Heart right ventricle (tissue), 16 donors: ENCODE measurements at places on chromosomes 12 and 14. TPM values are rescaled to one million over a fixed set of nuclear protein-coding genes. Genes with fewer than 3 reads are reported as not detected.

DNA sequence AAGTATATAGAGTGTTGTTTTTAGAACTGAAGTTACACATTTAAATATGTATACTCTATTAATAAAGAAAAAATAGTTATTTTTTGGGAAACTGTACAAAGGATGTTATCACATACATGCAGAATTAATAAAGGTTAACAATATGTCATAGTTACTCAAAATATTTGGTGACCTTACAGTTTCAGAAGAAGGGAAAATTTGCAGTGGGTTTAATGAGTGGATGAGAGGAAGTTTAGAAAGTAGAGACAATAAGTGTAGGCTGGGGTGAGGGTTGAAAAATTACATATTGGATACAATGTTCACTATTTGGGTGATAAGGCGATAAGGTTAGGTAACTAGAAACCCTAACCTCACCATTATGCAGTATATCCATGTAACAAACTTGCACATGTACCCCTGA, 13.5 kb downstream of the WNK1 start:
- H3K27me3 ChIP-seq = no peaks in the 10 kb centered on the region
- no peak for DNase-seq
- no peak overlapping the region for H3K27ac ChIP-seq
- no peaks in the 10 kb centered on the region for H3K36me3 ChIP-seq
- H3K4me3 ChIP-seq = no peak overlapping the region

GRCh38 chr14:96268431-96269358, 12.7 kb downstream of the BDKRB1 start:
- no peak overlapping the region for H3K27ac ChIP-seq
- DNase-seq = peak; percentile 19
- no peak overlapping the region for H3K4me3 ChIP-seq
- no peaks in the 10 kb centered on the region for H3K36me3 ChIP-seq
- H3K27me3 ChIP-seq = no peaks in the 10 kb centered on the region

- H3K27me3 ChIP-seq = no peaks in the 10 kb centered on the region
- H3K4me3 ChIP-seq = peak overlapping the region; percentile 82
- no peaks in the 10 kb centered on the region for H3K36me3 ChIP-seq
Measured at GRCh38 chr14:23555533-23555881, 564 bp upstream of the THTPA start.

GRCh38 chr12:120037851-120038250, 48.8 kb downstream of the BICDL1 start:
- no peaks in the 10 kb centered on the region for H3K4me1 ChIP-seq
- H3K36me3 ChIP-seq = no peaks in the 10 kb centered on the region
- peaks cover 5% of the 10 kb centered on the region for H3K27me3 ChIP-seq
- no peak for DNase-seq
- H3K27ac ChIP-seq = no peak overlapping the region
- no peak overlapping the region for H3K4me3 ChIP-seq

The PSMD9 gene
- total RNA-seq = 31.3 TPM

The P3H3 gene
- 14.5 TPM for total RNA-seq

The BBOF1 gene
- total RNA-seq = 3.1 TPM

GRCh38 chr14:23093104-23093503, 1.8 kb downstream of the ACIN1 start:
- no peak overlapping the region for H3K4me3 ChIP-seq
- peaks cover 5% of the 10 kb centered on the region for H3K36me3 ChIP-seq
- DNase-seq = no peak
- peaks cover 44% of the 10 kb centered on the region for H3K4me1 ChIP-seq

The MYRFL gene
- 0.12 TPM for total RNA-seq

The IL26 gene
- total RNA-seq = not detected

DNA sequence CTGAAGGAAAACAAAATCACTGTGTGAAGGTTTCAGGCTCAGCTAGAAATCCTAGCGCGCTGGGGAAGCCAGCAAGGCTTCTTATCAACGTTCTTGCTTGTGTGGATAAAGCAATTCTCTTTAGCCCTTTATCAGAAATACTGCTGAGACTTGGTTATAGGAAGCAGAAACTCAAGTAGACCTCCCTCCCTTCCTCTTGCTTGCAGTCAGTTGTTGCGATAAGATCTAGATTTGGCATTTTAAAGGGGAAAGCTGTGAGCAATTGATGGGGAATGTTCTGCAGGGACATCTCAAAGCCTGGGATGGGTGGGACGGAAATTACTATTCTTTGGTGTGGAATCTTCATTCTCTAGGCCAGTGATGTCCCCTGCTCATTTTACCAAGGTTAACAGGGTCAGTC, 76.4 kb upstream of the ANO4 start:
- peaks cover 53% of the 10 kb centered on the region for H3K27me3 ChIP-seq
- DNase-seq = no peak
- H3K4me1 ChIP-seq = no peaks in the 10 kb centered on the region
- H3K4me3 ChIP-seq = no peak overlapping the region
- H3K36me3 ChIP-seq = no peaks in the 10 kb centered on the region
- H3K27ac ChIP-seq = no peak overlapping the region

The HOXC6 gene
- not detected for total RNA-seq

The KRR1 gene
- 32.3 TPM for total RNA-seq

DNA sequence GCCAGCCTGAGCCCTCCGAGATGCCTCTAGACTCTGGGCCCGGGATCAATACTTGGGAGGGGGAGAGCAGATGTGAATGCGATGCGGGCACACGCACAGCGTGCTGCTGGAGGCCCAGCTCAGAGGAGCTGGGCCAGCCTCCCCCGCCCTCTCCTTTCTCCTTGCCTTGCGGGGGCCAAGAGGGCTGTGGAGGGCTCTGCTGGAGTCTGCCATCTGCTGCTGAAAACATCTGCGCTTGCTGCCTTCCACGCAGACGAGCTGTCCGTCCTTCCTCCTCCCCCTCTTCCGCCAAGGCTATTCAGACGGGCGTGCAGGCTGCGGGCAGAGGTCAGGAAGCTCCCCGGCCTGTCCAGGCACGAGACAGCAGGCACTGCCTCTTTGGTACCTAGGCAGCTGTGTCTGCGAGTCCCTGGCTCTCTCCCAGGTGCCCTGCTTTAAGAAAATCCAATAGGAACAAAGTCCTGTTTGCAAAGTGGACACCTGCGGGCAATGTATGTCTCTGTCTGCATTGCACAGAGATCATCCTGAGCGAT, 75.2 kb downstream of the SPRING1 start:
- H3K4me1 ChIP-seq = peaks cover 9% of the 10 kb centered on the region
- no peak overlapping the region for H3K4me3 ChIP-seq
- no peaks in the 10 kb centered on the region for H3K27me3 ChIP-seq
- no peaks in the 10 kb centered on the region for H3K36me3 ChIP-seq
- no peak overlapping the region for H3K27ac ChIP-seq

- no peaks in the 10 kb centered on the region for H3K27me3 ChIP-seq
- no peaks in the 10 kb centered on the region for H3K36me3 ChIP-seq
- no peak for DNase-seq
Measured at GRCh38 chr14:89283327-89284060, 133.5 kb downstream of the FOXN3 start.

DNA sequence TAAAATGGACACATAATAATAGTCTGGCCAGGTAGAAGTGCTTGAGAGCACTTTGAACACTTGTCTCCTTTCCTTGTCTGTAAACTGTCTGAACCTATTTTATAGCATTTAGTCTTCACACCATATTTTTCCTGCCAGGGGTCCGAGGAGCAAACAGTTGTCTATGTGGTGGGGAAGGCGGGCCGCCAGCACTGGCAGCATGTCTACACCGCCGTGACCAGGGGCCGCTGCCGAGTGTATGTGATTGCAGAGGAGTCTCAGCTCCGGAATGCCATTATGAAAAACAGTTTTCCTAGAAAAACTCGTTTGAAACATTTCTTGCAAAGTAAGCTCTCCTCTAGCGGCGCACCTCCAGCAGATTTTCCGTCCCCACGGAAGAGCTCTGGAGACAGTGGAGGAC, 28.7 kb downstream of the HELB start:
- H3K27me3 ChIP-seq = no peaks in the 10 kb centered on the region
- H3K4me1 ChIP-seq = no peaks in the 10 kb centered on the region
- H3K4me3 ChIP-seq = no peak overlapping the region
- no peak overlapping the region for H3K27ac ChIP-seq
- DNase-seq = no peak

The SAMD15 gene
- not detected for total RNA-seq

- H3K27ac ChIP-seq = no peak overlapping the region
- no peak for DNase-seq
- H3K4me3 ChIP-seq = no peak overlapping the region
Measured at GRCh38 chr12:121783766-121784165, 9.7 kb downstream of the RHOF start.

The MYH6 gene
- total RNA-seq = 840 TPM

GRCh38 chr12:113040722-113041171, 15.8 kb upstream of the DTX1 start:
- H3K4me3 ChIP-seq = no peak overlapping the region
- H3K27me3 ChIP-seq = peaks cover 15% of the 10 kb centered on the region
- H3K36me3 ChIP-seq = no peaks in the 10 kb centered on the region
- H3K4me1 ChIP-seq = no peaks in the 10 kb centered on the region
- no peak overlapping the region for H3K27ac ChIP-seq

DNA sequence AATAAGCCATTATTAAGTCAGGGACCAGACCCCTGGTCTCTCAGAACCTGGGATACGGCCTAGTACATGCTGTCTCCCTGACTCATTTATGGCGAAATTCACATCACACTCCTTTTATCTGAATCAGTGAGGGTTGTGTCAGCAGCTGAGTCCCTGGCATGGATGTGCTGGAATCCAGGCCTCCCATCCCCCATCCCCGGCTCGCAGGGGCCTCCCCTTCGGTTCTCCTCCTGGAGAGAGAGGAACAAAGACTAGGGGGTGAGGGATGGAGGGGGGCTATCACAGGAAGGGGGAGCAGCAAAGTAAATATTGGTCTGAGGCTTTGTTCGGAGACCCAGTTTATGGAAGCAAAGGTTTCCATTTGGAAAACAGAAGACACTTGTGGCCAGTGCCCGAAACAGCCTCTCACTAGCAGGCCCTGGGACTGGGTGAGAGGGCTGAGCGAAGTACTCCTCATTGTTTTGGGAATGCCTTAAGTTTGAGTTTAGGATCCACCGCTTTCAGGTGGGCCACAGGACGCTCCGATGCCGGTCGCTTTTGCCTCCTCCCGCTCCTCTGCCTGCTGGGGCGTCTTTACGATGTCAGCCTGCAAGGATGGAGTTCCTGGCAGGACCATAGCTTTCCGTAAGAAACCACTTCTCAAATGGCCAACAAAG, 145.0 kb downstream of the PRKCH start:
- H3K4me3 ChIP-seq = no peak overlapping the region
- peaks cover 75% of the 10 kb centered on the region for H3K4me1 ChIP-seq
- no peaks in the 10 kb centered on the region for H3K36me3 ChIP-seq
- peak overlapping the region; percentile 56 for H3K27ac ChIP-seq
- peak; percentile 76 for DNase-seq

- peaks cover 21% of the 10 kb centered on the region for H3K27me3 ChIP-seq
- peaks cover 15% of the 10 kb centered on the region for H3K4me1 ChIP-seq
- H3K4me3 ChIP-seq = no peak overlapping the region
- no peak for DNase-seq
- H3K27ac ChIP-seq = no peak overlapping the region
Measured at GRCh38 chr14:30872602-30873001, 1.8 kb upstream of the COCH start.

The IRAK3 gene
- 6.9 TPM for total RNA-seq

GRCh38 chr12:78938341-78939084, 73.9 kb downstream of the SYT1 start:
- no peak for DNase-seq
- no peaks in the 10 kb centered on the region for H3K27me3 ChIP-seq
- no peaks in the 10 kb centered on the region for H3K4me1 ChIP-seq
- H3K4me3 ChIP-seq = no peak overlapping the region

- H3K27me3 ChIP-seq = no peaks in the 10 kb centered on the region
- H3K4me1 ChIP-seq = no peaks in the 10 kb centered on the region
- no peak overlapping the region for H3K27ac ChIP-seq
Measured at GRCh38 chr12:46983393-46983793, 96.0 kb upstream of the PCED1B start.

- H3K4me1 ChIP-seq = no peaks in the 10 kb centered on the region
- H3K27ac ChIP-seq = no peak overlapping the region
- no peak overlapping the region for H3K4me3 ChIP-seq
- H3K36me3 ChIP-seq = no peaks in the 10 kb centered on the region
Measured at GRCh38 chr14:55256586-55256985, 14.6 kb upstream of the FBXO34 start.

GRCh38 chr14:64412237-64412636, 24.1 kb downstream of the MTHFD1 start:
- no peaks in the 10 kb centered on the region for H3K36me3 ChIP-seq
- no peak for DNase-seq
- no peak overlapping the region for H3K4me3 ChIP-seq
- H3K27me3 ChIP-seq = no peaks in the 10 kb centered on the region

DNA sequence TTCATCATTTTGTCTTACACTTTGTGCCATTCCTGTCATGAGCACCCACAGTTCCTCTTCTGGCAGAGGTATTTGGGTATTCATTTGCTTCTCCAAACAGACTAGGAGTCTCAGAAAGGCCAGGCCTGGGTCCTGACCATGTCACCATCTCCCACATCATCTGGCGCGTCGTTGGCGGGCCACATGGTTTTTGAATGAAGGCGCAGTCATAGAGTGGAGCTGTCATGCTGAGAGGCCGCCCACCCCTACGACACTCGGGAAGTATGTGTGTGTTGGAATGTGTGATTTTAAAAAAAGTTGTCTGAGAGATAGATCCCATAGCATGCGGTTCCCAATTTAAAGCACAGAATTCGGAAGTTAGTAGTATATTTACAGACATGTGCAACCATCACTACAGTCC, 15.6 kb upstream of the TTC7B start:
- no peak overlapping the region for H3K4me3 ChIP-seq
- no peak overlapping the region for H3K27ac ChIP-seq
- H3K36me3 ChIP-seq = no peaks in the 10 kb centered on the region
- no peak for DNase-seq
- peaks cover 9% of the 10 kb centered on the region for H3K4me1 ChIP-seq

DNA sequence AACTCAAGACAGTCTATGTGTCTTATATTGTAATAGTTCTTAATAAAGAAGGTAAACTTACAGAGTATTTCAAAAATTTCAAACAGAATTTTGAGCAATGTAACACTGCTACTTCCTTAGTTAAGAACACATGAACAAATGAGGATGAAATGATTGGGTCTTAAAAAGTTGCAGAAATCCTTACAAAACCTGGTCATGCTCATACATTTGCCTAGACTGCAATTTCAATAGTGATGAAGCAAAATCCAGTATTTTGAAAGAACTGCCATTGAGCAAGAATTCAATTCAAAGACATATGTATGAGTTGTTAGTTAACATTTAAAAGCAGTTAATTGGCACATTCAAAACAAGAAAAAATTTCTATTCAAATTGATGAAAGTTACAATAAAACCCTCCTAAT, 17.8 kb upstream of the HIF1A start:
- no peak for DNase-seq
- no peaks in the 10 kb centered on the region for H3K27me3 ChIP-seq
- no peaks in the 10 kb centered on the region for H3K4me1 ChIP-seq
- H3K4me3 ChIP-seq = no peak overlapping the region

The SIX6 gene
- not detected for total RNA-seq

DNA sequence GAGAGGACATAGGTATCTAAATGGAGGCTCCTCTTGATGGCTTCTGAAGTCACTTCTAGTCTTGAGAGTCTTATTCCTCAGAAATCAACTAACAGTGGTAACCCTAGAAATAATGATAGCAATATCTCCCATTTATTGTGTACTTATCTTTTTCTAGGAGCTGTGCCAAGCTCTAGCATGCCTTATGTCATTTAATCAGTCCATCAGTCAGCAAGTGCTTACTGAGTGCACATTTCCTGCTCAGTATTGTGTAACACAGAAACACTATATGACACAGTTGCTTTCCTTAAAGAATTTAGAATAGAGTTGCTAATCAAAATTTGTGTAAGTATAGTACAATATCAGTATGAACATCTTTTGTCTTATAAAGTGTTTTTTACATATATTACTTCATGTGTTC, 36.6 kb downstream of the KRT76 start:
- peaks cover 22% of the 10 kb centered on the region for H3K27me3 ChIP-seq
- no peak for DNase-seq
- H3K36me3 ChIP-seq = no peaks in the 10 kb centered on the region
- no peak overlapping the region for H3K4me3 ChIP-seq
- no peak overlapping the region for H3K27ac ChIP-seq
